Stimulated activated CD8-positive, alpha-beta memory T cell treated with anti-CD3 and anti-CD28 coated beads, Interleukin-4, amount 100 ng/mL, for 24 hours (primary cell): ENCODE measurements at places on chromosomes 3 and 15.

DNA sequence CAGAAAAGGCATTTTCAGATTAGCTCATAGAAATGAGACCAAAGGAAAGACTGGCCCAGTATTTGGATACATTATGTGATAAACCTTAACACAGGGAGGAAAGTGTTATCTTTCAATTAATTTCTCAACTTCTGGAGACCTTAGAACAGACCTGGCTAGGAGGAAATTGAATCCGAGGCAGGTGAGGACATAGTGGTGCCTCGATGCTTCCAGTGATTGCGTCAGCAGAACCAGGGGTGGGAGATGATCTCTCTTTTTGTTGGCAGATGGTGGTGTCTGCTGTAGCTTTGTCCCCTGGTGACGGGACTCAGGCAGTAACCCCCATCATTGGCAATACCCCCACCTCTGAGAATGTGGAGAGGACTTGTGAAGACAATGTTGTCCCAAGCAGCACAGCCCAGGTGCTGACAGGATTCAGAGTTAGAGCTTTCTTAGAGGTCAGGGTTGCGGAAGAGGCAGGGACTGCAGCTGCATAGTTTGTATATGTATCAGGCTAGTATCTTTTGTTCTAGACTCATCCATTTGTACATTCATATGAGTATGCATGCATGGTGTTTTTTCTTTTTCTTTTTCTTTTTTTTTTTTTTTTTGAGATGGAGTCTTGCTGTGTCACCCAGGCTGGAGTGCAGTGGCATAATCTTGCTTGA, 27.9 kb upstream of the MUC20 start:
- no peak for DNase-seq

DNA sequence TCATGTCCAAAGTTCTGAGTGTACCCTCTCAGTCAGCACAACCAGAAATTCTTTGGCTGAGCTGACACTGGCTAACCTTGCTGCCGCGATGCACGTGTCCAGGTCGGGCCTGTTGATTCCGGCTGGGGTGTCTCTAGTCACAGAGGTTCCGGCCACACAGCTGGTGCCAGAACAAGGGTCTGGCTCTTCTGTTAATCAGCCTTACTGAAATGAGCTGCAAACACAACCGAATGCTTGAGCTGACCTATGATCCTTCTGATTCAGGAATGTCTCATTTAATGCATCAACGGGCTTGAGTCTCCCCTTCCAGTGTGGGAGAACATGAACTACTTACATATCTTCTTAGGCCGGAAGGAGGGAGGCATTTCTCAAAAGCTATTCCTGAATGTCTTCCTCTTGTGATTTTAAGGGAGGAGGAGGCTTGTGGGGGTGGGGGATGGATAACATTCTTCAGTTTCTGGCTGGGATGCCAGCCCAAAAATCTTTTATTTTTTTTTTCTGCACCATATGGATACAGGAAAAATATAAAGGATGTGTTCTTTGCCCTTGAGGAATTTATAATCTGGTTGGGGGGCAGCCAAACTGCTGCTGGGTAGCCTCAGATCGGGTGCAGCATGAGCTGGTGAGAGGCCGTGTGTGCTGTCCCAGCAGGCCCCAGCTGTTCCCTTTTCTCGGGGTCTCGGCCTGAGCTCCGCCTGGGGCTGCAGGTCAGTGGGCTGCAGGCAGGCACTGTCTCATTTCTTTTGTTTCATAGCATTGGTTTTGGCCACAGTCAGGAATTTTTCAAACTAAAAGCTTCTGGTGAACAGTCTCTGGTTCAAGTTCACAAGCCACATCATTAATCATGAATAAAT, 319.1 kb upstream of the TBL1XR1 start:
- DNase-seq, result no peak

- DNase-seq, result no peak
These were observed 142.9 kb upstream of the TP63 start for GRCh38 chr3:189488241-189488767.

- peak; percentile 8 for DNase-seq
These were observed 131.7 kb downstream of the TNIK start for GRCh38 chr3:171328419-171329082.

GRCh38 chr3:65485826-65486469, 552.8 kb downstream of the MAGI1 start:
- no peak for DNase-seq

- peak; percentile 22 for DNase-seq
These were observed 99.2 kb upstream of the TRPM1 start for GRCh38 chr15:31200735-31201151.

DNA sequence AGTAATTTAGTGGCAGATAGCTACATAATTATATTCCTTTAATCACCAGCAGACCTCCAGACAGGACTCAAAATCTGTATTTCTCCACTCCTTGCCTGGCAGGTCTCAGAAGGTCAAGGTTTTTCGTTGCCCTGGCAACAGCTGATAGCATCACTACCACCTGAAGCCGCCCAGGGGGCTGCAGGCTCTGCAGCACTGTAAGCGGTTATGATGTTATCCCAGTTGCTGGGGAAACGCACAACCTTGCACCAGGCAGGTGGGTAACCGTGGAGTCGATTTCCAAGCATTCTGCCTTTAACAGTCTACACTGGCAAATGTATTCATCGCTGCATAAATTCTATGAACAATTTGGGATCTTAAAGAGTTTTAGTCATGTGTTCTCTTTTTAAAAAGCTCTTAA, 756.3 kb downstream of the NTRK3 start:
- no peak for DNase-seq

DNA sequence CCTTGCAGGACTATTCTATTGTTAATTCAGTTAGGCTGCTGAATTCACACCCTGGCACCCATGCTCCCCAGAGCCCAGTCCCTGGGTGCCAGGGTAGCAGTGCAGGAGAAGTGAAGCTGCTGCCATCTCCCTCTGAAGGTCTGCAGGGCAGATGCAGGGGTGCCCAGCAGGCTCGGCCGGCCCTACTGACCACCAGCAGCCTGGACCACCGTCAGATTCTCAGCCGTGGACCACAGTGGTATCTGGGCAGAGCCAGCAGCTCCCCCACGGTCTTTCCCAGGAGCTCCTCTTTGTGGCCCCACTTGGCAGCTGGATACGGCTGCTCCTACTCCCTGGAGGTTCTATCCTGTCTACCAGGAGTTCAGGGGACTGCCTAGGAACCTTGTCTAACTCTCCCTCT, 46.8 kb downstream of the ALDH1L1 start:
- no peak for DNase-seq

DNA sequence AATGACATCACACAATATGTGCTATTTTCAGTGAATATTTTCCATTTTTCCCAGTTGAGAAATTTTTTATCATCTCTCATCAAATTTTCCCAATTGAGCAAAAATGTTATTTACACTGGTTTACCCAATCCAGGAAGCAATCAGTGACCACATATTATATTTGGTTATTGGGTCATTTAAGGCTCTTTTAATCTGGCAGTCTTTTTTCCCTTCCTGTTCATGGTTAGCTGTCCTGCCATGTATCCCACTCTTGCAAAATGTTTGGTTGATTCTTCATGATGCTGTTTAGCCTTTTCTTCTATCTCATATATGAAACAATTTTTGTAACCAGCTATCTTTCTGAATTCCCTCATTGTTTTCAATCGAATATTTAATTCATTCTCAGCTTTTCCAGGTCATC, 626.0 kb downstream of the RBMS3 start:
- no peak for DNase-seq

DNA sequence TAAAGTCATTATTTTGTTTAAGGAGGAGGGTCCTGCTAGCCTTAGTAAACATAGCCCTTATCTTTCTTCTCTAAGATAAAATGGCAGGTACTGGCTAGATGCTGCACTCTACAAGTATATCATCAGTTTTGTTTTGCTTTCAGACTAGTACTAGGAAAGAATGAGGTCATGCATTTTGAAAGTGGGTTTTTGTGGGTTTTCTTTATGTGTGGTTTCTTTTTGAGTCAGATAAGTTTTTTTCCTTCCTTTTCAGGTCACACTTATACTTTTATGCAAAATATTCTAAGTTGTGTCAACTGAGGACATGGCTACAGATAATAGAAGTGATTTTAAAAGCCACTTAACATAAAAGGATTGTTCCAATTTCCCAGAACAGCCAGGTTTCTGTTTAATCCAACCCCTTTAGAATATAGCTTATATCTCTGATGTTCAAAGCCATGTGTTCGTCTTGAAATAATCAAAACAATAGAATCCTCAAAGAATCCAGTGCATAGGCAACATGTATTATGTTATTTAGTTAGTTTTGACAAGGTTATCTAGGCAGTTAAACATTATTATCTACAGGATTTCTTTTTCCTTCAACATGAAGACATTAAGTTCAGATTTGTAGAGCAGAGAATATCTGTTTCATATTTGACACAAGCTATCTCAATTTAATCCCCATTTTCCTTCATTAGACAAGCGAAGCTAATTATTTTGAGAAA, 406.2 kb downstream of the RBMS3 start:
- DNase-seq, result no peak

GRCh38 chr3:140529096-140529495, 148.8 kb upstream of the TRIM42 start:
- no peak for DNase-seq

- no peak for DNase-seq
These were observed 7.2 kb upstream of the ZNF148 start for GRCh38 chr3:125382298-125382697.

- no peak for DNase-seq
These were observed 34.2 kb downstream of the SEMA5B start for GRCh38 chr3:122993124-122993978.

DNA sequence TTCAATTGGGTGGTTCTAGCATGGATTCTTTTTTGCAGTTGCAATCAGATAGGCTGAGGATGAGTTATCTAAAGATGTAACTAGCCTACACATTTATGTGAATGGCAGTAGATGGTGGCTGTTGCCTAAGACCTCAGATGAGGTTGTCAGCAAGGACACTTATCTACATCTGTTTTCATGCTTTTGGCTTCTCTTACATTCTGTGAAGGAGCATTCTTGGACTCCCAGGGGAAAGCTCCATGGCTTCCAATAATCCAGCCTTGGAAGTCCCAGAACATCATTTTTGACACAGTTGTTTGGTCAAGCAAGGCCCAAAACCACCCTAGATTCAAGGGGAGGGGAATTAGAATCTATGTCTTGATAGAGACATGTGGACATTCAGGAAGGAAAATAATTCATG, 332.2 kb upstream of the RBMS3 start:
- DNase-seq, result no peak

DNA sequence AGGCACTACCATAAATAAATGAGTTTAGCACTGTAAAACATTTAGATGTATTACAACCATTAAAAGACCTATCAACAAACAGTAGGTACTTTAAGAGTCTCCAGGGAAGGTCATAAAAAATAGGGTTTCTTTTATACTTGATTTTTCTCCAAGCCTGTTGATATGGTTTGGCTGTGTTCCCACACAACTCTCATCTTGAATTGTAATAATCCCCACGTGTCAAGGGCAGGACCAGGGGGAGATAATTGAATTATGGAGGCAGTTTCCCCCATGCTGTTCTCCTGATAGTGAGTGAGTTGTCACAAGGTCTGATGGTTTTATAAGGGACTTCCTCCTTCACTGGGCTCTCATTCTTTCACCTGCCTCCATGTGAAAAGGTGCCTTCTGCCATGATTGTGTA, 468.9 kb upstream of the UBE2E2 start:
- DNase-seq, result no peak

- no peak for DNase-seq
These were observed 80.9 kb downstream of the LRRFIP2 start for GRCh38 chr3:37093481-37093880.

GRCh38 chr3:119695480-119695879, 7.3 kb upstream of the CFAP91 start:
- DNase-seq, result no peak

DNA sequence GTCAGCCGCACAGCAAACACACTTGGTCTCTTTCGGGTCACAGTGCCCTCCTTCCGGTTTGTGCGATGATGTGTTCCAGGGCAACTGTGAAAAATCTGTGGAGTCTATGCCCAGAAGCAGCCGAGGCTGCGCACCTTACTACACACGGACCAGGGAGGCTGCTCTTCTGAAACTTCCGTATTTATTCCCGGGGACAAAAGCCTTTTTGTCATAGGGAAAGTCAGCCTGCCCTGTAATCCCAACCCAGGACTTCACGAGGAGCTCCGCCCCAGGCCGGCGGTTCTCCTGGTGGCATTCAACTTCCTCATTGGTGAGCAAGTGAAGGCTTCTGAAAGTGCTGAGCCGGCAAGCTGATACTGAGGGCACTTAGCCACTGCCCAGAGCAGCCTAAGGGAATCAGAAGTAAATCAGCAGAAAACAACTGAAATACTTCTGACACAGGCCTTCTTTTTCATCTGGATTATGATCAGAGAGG, 126.5 kb downstream of the FMN1 start:
- no peak for DNase-seq
